Activated CD8-positive, alpha-beta memory T cell treated with anti-CD3 and anti-CD28 coated beads for 24 hours (primary cell): ENCODE measurements at places on chromosomes 5 and 9.

DNA sequence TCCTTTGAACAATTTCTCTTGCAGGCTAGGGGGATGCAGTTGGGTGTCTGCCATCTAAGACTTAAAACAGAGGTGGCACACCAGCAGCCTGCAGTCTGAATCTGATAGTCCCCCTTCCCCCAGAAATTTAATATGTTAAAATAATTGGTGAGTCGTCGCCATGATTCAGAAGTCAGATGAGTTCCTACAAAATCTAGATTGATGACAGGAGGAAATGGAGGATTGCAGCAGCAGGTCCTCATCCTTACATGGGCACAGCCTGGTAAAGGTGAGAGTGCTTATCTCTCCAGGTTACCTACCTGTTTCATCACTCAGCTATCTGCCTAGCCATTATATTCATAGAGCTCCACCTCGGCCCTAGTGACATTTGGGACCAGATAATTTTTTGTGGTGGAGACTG lies 112.3 kb downstream of the PCSK1 start:
- no peak for DNase-seq

- DNase-seq = peak; percentile 51
Measured at GRCh38 chr5:154868702-154869101, 10.3 kb downstream of the CNOT8 start.

GRCh38 chr9:132575005-132575609 lies 7.3 kb upstream of the BARHL1 start:
- DNase-seq = no peak

GRCh38 chr5:136311999-136312398 lies 53.3 kb downstream of the TRPC7 start:
- no peak for DNase-seq

DNA sequence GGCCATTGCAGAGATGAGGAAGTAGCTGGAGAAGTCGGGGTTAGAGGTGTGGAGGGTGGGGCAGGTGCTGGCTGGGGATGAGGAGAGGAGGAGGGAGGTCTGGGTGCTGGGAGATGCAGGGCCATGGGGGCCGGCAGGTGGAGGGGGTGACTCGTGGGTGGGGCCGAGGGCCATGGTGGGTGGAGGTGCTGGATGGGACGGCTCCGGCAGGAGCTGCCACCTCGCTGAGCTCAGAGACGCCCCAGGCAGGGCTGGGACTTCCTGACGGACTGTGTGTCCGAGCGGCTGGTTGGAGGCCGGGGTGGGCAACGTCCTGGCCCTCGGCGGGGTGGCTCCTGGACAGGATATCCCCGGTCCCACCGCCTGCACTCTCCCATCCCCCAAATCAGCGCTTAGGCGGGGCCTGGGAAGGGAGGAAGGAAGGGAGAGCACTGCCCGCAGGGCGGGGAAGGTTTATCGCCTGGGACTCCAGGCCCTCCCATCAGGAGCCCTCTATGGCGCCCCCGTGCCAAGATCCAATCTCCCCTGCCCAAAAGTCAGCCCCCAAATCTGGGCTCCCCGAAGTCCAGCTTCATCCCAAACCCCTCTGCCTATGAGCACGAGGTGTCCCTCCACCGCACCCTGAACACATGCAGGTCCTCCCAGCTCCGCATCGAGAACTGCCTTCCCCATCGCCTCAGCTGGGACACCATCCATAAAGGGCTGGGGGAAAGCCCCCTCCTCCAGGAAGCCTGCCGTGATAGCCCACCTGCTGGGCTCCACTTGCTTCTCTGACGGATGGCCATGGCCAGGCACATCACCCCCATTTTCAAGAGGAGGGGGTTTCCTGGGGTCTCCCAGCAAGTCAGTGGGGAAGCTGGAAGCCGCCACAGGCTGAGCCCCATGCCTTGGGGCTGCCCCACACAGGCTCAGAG lies 58.3 kb upstream of the NOTCH1 start:
- no peak for DNase-seq

DNA sequence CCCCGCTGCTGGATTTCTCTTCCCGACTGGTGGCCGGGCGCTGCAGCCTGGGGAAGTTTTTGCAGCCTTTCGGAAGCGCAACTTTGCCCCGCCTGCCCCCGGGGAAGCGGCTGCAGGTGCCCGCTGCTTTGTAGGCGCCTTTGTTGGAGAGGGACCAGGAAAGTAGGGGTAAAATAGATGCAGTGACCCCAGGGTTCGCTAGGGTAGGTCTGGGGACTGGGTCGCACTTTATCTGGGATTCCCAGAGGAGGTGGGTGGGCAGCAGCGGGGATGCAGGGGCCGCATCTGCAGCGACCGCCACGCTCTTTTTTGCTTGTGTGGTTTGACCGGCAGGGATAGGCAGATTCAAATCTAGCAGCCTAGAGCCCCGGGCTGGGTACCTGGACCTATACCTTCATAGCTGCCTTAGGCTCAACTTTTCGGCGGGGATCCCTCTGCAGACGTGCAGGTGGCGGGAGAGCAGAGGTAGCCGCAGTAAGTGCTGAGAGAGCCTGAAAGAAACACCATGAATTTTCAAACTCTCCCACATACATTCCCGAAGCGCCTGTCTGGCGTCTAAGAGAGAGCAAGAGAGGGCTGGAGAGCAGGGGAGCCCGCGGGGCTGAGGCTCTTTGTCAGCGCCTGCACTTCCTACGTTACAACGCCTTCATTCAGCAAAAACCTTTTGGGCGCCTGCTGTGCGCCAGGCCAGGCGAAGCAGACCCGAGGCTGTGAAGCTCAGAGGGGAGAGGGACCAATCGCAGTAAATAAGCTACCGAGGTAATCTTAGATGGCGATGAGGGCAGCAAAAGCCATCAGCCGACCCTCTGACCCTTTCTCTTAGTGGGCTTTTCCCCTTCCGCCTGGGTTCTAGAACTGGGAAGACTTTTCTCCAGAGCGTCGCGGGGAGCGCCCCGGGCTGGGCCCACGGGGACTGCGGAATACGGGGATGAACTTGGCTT lies 642 bp downstream of the SV2C start:
- DNase-seq = peak; percentile 62

- DNase-seq = no peak
Measured at GRCh38 chr5:77066823-77067442, 20.2 kb downstream of the ZBED3 start.

DNA sequence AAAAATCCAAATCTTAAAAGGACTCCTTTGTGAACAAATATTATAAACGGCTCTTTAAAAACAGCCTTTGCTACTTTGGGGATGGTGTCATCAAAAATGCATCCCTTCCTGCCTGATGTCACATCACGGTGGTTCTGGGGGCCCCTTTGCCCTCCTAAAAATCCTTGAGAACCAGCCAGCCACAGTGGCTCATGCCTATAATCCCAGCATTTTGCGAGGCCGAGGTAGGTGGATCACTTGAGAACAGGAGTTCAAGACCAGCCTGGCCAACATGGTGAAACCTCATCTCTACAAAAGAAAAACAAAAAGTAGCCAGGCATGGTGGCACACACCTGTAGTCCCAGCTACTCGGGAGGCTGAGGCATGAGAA lies 43.9 kb downstream of the FNBP1 start:
- peak; percentile 53 for DNase-seq

DNA sequence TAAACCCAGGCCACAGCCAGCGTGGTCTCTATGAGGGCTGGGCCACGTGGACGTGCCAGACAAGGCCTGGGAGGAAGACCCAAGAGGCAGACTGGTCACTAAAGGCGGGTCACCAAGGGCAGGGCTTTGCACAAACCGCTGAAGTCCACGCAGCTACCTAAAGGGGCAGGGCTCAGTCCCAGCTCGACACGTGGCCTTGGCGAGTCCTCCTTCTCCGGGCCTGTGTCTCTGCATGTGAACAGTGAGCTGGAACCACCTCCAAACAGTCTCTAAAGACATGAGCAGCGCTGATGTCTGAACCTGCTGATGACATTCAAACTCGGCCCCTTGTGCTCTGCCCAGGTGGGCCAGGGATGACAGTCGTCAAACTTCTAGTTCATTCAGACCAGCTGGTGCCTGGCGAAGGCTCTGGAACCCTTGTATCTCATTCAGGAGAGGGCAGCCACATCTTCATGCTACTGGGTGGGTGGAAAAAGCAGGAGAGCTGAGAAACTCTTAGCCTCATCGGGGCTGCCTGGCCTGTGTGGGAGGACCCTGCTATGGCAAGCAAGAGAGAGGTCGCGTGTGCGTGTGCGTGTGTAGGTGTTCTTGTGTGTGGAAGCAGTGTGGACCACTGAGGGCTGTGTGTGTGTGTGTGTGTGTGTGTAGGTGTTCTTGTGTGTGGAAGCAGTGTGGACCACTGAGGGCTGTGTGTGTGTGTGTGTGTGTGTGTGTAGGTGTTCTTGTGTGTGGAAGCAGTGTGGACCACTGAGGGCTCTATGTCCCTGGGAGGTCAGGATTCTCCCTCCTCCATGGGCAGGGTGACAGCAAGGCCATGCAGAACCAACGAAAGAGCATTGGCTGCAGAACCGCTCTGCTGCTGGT lies 14.1 kb upstream of the SLC25A51 start:
- DNase-seq = no peak

GRCh38 chr5:141672841-141673813 lies 8.9 kb downstream of the ARAP3 start:
- DNase-seq = no peak

- no peak for DNase-seq
Measured at GRCh38 chr9:7996558-7996957, 197.0 kb upstream of the DMAC1 start.

DNA sequence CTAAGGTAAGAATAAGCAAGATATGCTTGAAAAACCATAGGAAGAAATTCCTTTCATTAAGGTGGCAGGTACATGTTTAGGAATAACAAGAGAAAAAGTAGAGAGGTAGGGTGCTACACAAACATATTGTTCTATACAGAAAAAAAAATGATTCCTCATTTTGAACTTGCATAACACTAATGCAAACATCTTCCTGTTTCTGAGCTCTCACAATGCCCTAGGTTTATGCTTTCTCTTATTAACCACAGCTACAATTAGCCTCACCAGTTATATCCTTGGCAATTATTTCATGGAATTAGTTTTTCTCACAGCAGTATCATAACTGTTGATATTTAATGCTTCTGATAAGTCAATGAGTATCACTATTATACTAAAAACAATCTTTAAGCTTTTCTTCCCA lies 20.7 kb downstream of the CEMIP2 start:
- DNase-seq = no peak

DNA sequence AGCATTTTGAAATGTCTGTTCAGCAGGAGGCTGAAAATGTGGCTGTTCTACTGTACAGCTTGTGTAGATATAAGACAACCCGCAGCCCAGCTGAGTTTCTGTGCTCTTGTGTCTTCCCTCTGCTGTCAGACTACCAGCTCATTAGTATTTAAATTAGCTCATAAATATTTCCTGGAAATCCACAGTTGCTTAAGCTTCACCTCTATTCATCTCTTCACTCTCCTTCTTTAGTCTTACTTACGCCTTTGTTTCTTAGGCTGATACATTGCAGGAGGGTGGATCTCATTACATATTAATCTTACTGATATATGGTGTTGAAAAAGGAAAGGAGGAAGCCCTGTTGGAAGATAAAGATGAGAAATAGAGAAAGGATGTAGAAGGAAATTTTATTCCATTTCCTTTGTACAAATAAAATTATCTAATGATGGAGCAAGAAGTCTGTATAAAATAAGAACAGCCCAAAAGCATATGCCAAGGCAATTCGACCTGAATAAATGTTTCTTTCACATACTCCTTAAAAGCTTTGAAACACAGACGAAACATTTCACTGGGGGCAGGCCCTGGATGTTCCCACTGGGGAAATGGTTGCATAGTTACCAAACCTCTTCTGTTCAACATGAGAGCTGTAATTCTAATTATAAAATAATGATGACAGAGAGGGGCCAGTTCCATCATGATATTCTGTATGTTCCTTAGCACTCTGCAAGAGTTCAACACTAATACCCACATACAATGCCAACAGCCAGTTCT lies 111.8 kb upstream of the APC start:
- no peak for DNase-seq

- no peak for DNase-seq
Measured at GRCh38 chr9:80305136-80305535, 733.4 kb downstream of the TLE4 start.

GRCh38 chr5:90852531-90852930 lies 293.9 kb downstream of the ADGRV1 start:
- DNase-seq = no peak

DNA sequence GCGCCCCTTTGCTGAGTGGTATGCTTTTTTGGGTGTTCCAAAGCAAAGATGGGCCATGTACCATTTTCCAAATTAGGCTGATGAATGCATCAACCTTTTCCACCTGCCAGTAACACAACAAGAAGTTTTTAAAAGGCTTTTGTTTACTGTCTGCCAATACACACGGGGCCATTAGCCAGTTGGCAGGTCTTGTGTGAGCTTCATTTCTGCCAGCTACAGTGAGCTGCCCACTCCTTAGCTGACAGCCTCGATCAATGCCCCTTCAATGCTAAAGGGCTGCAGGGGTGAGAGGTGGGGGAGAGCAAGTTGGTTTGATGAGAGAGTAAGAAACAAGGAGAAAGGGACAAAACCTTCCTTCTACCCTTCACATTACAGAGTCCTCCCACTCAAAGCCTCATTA lies 128.7 kb downstream of the C5orf15 start:
- no peak for DNase-seq

GRCh38 chr9:117521293-117521692 lies 106.4 kb upstream of the ASTN2 start:
- DNase-seq = no peak

GRCh38 chr9:38713426-38713825 lies 6.5 kb downstream of the FAM240B start:
- DNase-seq = no peak

- no peak for DNase-seq
Measured at GRCh38 chr5:1985781-1986180, 103.1 kb upstream of the IRX4 start.

DNA sequence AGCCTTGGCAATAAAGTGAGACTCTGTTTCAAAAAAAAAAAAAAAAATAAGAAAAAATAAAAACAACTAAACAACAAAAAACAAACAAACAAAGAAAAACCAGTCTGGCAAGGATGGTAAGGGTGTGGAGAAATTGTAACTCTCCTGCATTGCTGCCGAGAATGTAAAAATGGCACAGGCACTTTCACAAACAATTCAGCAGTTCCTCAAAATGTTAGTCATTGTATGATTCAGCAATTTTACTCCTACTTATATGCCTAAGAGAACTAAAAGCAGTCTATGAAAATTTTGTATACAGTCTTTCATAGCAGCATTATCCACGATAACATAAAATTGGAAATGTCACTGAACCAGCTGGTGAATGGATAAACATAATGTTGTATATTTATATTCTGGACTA lies 280.4 kb downstream of the CDH9 start:
- DNase-seq = no peak

DNA sequence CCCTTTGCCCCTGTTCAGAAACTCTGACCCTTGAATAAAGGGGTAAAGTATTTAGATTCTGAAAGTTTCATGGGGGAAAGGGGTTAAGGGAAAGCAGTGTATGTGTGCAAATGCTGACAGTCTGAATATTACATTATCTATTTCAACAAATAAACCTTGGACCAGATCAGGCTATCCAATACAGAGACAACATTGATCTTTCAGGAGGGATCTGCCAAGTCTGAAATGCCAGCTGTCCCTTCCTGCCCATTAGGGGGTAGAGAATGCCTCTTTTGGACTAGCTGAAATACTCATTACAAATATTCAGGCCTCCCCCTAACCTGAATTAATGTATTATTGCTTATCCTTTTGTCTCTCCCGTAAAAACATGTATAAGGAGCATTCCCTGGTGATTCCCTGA lies 219.5 kb downstream of the NR3C1 start:
- no peak for DNase-seq
